Activated naive CD4-positive, alpha-beta T cell treated with anti-CD3 and anti-CD28 coated beads for 36 hours (primary cell): ENCODE measurements at places on chromosomes 1 and 21. TPM values are rescaled to one million over a fixed set of nuclear protein-coding genes. Genes with fewer than 3 reads are reported as not detected.

Gene PDC
- total RNA-seq = not detected

Gene PEAR1
- total RNA-seq = not detected

Gene FCRLA
- not detected for total RNA-seq

Gene TNN
- total RNA-seq = not detected

Gene CHI3L2
- 5.3 TPM for total RNA-seq

Gene TNFRSF4
- 107 TPM for total RNA-seq

Gene LCE1F
- not detected for total RNA-seq

Gene RAD54L
- total RNA-seq = 88.0 TPM

Gene ZNF648
- not detected for total RNA-seq

Gene PRAMEF8
- not detected for total RNA-seq
